ENCODE measurements at places on chromosomes 4 and X.

- DNase-seq: no peak
These were observed 5.0 kb upstream of the MSANTD1 start for GRCh38 chr4:3244002-3244401.

DNA sequence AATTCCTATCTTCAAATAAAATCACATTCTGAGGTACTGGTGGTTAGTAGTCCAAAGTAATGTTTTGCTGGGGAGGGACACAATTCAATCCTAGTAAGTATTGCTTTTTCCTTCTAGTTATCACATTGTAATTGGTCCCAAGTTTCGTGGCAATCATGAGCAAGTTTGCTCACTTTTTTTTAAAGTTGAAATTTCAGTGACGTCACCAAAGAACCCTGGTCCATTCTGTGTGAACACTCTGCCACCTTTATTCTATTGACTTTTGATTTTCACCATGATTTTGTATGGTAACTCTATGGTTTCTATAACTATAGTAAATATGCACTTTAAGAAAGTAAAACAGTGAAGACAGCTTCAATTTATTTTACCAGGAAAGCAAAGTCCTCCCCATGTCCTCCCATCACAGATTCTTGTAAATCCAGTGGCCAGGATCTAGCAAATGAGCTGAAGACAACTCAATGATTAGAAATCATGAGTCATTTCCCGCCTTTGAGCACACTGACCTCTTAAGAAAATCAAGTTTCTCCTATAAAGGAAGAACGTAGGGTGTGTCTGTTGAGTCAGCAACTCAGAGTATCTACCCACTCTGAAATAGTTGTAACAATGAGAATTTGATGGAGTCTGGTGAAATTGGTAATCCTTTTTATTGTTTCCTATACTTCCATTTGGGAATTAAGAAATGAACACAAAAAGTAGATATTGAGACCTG is 1306.6 kb upstream of the PABPC4L start:
- DNase-seq: no peak

GRCh38 chr4:13933191-13933590 is 305.7 kb upstream of the BOD1L1 start:
- no peak for DNase-seq

- DNase-seq: no peak
These were observed 166.8 kb downstream of the AFAP1 start for GRCh38 chr4:7772711-7773385.

- DNase-seq: no peak
These were observed 102.0 kb upstream of the USP38 start for GRCh38 chr4:143082701-143083100.

GRCh38 chr4:5808081-5808741 is 84.7 kb downstream of the CRMP1 start:
- DNase-seq: no peak

DNA sequence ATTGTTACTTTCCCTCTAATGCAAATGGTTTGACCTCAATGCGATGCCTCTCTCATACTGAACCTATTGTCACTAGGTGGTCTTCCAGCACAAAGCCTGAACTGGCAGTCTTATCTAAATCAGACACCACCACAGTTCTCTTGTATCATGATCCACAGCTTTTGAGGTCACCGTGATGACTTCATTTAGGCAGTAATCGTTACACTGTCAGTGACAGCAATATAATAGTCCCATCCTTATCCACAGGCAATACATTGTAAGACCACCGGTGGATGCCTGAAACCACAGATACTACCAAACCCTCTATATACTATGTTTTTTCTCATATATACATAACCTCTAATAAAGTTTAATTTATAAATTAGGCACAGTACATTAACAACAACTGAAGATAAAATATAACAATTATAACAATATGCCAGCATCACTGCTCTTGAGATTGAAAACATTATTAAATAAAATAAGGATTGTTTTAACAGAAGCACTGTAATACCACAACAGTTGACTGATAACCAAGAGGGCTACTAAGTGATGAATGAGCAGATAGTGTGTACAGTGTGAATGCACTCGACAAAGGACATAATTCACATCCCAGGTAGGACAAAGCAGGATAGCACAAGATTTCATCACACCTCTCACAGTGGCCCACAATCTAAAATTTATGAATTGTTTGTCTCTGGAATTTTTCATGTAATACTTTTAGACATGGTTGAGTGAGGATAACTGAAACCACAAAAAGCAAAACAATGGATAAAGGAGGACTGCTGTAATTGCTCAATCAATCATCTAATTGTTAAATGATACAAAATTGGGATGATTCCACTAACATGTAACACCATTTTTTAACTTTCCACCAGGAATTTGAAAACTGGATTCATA is 419.4 kb downstream of the CENPC start:
- no peak for DNase-seq

DNA sequence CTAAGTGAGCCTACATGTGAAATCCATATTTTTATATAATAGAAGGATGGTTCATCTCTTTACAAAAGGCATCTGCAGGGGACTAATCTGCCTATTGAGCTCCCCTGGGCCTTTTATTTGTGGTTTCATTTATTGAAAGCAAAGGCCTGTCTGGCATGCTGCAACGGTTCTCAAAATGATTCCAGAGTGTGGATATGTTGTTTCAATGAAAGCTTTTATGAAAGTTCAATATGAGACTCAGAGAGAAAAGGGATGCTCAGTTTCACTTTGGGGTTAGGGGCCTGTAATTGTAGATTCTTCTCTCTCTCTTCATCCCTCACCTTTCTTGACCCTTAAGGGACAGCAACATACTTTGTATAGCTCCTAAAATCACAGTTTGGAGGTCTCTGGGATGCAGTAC is 204.2 kb upstream of the CASK start:
- no peak for DNase-seq

GRCh38 chr4:153809307-153809706 is 20.4 kb upstream of the SFRP2 start:
- no peak for DNase-seq

- DNase-seq: no peak
These were observed 35.7 kb upstream of the EGFL6 start for GRCh38 chrX:13533726-13534125.

- DNase-seq: no peak
These were observed 21.9 kb downstream of the KLF8 start for GRCh38 chrX:56253832-56254703.

DNA sequence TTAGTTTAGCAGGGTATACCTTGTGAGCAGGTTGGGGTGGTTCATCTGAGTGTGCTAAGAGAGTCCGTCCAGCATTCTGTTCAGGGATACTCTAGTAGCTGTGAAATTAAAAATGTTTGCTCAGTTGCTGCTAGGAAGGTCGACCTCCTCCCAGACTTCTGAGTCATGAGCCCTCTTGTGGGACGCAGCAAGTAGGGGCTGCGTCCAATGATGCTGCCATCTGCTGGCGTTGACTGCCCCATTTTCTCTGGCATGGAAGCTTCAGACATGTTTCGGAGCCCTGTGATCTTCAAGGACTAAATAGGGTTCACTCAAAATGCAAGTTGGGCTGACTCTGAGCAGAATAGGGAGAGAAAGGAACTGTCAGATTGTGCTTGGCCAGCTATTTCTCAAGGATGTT is 201.0 kb upstream of the ARSJ start:
- no peak for DNase-seq

- no peak for DNase-seq
These were observed 5.4 kb upstream of the ADGRG2 start for GRCh38 chrX:19127649-19128168.

GRCh38 chrX:103101299-103102042 is 8.5 kb upstream of the NXF3 start:
- DNase-seq: no peak

DNA sequence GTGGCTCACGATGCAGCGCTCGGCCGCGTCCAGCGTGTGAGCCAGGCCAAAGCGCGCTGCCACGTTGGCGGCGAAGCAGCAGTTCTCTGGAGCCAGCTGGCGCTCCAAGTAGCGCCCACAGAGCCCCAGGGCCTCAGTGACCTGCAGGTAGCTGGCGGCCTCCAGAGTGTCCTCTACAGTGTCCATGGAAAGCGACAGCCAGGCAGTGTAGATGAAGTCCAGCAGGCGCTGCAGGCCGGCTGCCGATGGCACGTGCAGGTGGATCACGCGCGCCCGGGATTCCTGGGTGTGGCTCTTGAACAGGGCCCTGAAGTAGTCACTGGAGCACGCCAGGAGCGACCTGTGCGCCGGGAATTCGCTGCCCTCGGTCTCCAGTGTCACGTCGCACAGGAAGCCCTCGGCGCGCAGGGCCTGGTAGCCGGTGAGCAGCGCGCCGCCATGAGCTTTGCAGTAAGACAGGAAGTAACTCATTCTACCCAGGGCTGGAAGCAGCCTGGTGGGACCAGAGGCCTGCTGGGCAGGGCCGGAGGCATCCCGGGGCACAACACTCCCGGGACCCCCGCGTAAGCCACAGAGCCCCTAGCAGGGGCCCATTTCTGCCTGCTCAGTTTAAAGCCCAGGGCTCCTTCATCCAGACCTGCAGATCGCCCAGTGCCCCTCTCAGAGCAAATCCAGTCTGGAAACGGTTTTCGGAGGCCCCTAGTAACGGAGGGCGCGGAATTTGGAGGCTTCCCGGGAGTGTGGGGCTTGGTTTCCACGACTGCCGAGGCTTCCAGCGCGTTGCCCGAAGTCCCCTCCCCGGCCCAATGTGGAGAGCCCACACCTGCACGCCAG is 595 bp downstream of the KLHL34 start:
- DNase-seq: peak; percentile 1

GRCh38 chr4:158006990-158007389 is 165.8 kb downstream of the GASK1B start:
- DNase-seq: no peak

DNA sequence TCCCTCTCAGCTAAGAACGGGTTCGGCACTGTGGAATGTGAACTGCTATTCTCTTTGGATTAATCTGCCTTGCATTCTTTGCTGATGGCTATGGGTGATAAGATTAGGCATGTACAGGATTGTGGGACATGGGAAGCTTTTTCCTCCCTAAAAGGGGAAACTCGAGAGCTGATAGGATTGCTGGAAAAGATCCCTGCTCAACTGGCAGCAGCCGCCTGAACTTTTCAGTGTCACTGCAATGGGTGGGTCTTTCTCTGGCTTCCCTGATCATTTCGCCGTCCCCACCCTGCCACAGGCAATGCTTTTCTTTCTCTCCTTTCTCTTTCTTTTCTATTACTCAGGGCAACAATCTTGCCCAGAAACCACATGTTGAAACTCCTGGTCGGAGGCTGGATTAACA is 20.5 kb downstream of the PAGE2 start:
- DNase-seq: no peak

- DNase-seq: no peak
These were observed 55.8 kb upstream of the NSUN7 start for GRCh38 chr4:40693946-40694345.

DNA sequence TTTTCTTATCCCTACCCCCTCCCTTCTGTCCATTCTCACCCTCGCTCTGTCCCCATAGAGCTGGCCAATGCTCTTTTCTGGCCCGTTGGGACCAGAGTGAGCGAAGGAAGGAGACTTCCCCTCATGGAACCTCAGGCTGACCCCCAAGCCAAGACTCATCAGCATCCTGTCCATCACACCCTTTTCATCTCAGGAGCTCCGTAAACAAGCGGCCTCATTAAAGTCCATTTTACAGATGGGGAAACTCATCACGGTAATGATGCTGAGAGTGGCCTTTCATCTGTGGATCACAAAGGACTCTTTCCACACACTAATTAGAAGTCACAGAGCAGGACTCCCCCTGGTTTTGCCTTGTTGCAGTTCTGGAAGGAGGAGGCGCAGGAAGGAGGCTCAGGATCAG is 67.4 kb upstream of the SLC34A2 start:
- no peak for DNase-seq

- DNase-seq: no peak
These were observed 102.3 kb downstream of the F11 start for GRCh38 chr4:186368281-186368680.

GRCh38 chrX:107672955-107673378 is 44.7 kb downstream of the PRPS1 start:
- peak; percentile 58 for DNase-seq

GRCh38 chrX:18210470-18210869 is 10.2 kb downstream of the BEND2 start:
- no peak for DNase-seq

GRCh38 chr4:114282937-114283336 is 303.5 kb upstream of the ARSJ start:
- no peak for DNase-seq

GRCh38 chr4:187569871-187570270 is 425.7 kb upstream of the ZFP42 start:
- no peak for DNase-seq

GRCh38 chrX:29348288-29348687 is 761.0 kb downstream of the IL1RAPL1 start:
- DNase-seq: no peak
